ENCODE measurements at places on chromosomes 2 and 18.

DNA sequence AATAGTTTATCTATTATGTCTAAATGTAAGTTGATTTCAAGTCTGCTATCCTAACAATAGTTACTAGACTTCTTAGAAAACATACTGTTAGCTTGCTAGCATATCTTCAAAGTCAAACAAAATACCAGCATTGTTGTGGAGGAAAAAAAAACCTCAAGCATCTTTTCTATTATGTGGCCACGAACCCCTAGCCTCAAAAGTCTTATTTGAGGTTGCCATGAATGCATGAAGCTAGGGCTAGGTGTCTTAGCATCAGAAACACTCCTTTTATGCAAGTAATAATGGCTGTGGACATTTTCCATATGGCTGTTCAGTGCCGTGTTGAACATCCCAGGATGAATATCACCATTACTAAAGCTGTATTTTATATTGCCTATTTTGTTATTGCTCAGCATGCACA lies 86.6 kb upstream of the OTX1 start:
- no peak for DNase-seq

- DNase-seq, result peak; percentile 60
These were observed 124.8 kb downstream of the NUP35 start for GRCh38 chr2:183248866-183249567.

- DNase-seq, result no peak
These were observed 82.0 kb upstream of the IL1R2 start for GRCh38 chr2:101909760-101910159.

GRCh38 chr2:64698668-64699444 lies 45.1 kb upstream of the SERTAD2 start:
- no peak for DNase-seq

DNA sequence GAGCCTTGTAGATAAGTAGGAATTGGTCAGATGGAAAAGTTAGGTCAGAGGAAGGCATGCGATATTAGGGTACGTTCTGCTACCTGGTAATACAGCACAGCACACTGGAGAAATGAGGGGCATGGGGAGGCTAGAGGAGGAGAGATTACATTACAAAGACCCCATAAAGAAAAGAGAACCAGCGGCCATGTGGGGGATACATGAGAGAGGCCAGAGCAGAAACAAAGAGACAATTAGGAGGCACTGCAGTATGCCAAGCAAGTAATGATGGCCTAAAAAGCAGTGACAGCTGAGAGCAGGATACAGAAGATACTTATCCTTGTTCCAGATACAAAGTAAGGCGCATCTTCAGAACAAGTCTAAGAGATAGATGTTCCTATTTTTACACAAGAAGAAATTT lies 40.0 kb downstream of the TXNL1 start:
- DNase-seq, result no peak

DNA sequence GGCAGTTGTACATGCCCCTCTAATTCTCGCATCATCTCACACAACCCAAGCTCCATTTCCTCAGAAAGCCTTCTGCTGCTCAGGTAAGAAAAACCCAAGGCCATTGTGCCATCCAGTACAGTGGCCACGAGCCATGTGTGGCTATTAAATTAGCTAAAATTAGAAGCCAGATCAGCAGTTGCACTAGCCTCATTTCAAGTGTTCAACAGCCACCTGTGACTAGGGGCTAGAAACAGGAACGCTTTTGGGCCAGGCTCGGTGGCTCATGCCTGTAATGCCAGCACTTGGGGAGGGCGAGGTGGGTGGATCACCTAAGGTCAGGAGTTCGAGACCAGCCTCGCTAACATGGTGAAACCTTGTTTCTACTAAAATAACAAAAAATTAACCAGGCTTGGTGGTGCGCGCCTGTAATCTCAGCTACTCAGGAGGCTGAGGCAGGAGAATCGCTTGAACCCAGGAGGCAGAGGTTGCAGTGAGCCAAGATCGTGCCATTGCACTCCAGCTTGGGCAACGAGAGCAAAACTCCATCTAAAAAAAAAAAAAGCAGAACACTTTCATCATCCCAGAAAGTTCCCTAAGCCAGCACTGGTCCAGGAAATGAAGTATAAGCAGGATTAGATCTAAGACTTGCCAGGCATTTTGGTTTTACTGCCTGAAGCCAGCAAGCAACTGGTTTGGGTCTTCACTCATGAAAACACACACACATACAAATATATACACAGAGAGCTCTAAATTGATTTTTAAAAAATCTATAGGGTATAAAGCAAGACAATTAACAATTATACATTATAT lies 35.7 kb downstream of the ATP8B1 start:
- no peak for DNase-seq

DNA sequence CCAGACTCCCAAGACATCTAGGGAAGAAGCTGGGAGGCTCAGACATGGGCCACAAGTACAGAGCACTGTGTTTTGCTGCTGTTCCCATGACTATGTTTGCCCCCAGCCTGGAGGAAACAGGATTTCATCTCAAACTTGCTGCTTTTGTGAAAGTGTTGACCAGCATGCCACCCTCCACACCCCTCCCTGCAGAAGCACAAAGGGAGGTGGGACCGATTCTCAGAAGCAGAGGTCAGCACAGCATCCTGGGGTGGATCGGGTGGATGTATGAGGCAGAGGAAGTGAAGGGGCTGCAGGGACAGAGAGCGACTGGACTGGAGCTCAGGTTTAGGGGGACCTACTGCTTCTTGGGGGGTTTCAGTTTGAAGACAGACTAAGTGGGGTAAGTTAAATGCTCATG lies 209.2 kb downstream of the ZNF516 start:
- DNase-seq, result no peak

DNA sequence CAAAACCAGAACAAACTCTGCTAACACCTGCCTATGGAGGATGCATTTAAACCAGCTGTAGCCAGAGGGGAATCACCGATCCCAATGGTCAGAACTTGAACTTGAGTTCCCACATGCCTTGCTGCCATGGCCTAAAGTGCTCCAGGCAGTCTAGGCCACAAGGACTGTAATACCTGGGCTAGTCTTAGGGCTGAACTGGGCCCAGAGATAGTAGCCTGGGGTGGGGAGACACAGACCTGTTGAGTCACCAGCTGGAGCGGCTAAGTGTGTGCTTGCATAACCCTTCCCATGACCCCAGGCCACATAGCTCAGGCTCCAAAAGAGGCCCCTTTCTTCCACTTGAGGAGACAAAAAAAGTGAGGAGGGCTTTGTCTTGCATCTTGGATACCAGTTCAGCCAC lies 515.0 kb upstream of the DDX18 start:
- no peak for DNase-seq

DNA sequence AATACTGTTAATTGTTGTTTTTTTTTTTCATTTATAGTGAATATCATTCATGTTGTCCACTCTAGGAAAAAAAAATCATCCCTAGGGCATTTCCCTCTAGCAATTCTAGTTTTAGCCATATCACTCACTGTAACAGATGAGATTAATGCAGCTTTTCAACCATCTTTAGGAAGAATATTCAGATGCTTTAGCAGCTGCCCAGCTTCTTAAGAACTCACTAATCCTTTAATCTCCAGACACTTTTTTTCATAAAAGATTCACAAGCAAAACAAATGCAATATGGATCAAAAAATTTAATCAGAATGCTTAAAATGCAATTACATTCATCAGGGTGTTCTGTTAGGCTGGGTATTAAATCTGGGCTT lies 692.6 kb downstream of the ERBB4 start:
- DNase-seq, result no peak

GRCh38 chr2:163593982-163594381 lies 141.8 kb downstream of the FIGN start:
- no peak for DNase-seq

DNA sequence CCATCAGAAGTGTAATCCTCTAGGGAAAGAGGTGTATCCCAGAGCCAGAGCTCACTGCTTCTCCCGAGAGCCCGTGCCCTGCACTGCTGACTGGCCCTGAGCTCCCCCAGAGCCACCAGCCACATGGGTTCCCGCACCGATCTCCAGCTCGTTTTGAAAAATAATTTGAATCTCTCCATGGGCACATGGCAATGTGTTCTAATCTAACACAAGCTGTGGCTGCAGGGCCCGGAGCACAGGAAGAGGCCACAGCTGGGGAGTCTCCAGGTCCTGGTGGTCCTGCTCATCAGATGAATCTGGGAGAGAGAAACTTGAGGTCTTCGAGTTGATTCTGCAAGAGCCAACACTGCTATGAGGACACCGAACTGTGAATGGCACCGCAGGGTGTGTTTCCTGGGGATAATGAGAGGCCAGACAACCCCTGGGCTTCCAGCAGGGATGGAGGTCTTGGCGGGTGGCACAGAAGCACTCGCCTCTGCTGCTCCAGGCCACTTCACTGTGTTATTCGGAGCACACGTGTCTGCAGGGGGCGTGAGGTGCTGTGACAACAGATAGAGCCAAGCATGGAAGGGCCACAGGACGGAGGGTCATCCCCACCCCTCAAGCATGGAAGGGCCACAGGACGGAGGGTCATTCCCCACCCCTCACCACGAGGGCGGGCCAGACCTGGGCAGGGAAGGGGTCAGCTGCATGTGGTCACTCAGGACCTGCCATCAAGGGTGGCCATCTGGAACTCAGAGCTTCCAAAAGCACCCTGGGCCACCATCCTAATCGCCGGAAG lies 196.8 kb downstream of the NDUFA10 start:
- no peak for DNase-seq

DNA sequence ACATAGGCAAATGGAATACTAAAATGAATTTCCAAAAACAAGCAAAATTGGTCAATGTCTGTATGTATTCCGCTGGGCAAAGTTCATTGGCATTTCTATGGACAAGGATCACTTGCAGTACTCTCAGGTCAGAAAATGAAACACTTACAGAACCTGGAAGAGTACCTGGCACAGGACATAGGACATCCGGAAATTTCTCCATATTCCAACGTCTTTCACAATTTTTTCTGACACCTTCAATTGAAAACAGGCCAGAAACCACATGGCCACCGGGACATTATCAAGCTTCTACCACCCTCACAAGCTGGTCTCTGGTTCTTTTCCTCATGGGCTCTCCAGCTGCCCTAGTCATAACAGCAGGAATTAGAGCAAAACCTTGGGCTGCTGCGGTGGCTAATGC lies 96.9 kb upstream of the MSH6 start:
- DNase-seq, result no peak

GRCh38 chr2:117979911-117980701 lies 33.8 kb downstream of the CCDC93 start:
- no peak for DNase-seq

- no peak for DNase-seq
These were observed 274.3 kb upstream of the FBXO11 start for GRCh38 chr2:48180557-48180956.

DNA sequence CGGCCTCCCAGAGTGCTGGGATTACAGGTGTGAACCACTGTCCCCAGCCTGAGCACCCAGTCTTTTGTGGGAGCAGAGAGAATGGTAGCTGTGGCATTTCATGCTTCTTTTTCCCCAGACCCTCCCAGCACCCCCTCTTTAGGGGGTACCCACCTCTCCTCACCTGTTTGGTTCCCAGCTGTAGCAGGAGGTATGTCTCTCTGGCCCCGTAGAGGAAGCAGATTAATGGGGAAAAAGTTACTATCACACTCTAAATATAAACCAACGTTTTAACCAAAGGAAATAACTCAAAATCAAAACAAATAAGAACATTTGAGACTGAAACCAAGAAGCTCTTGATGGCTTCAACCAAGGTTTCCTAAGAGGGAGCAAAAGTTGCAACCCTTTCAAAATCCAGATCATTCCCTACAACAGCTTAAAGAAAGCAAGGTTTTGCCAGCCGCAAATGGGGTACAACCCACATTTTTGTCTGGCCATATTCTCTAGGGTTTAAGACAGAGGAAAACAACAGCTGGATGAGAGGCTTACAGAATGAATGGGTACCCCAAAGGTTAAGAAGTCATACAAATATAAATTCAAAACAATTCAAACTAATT lies 8.0 kb downstream of the RNF125 start:
- no peak for DNase-seq

- DNase-seq, result peak; percentile 58
These were observed 963 bp downstream of the ERFE start for GRCh38 chr2:238159661-238160205.

- DNase-seq, result no peak
These were observed 314.1 kb downstream of the STK39 start for GRCh38 chr2:167933097-167933814.

GRCh38 chr2:85445316-85446295 lies 27.1 kb downstream of the SH2D6 start:
- DNase-seq, result no peak

- DNase-seq, result no peak
These were observed 354.2 kb downstream of the FBXO15 start for GRCh38 chr18:73793386-73793785.

- no peak for DNase-seq
These were observed 165.5 kb upstream of the HAAO start for GRCh38 chr2:42957861-42958301.

GRCh38 chr2:206728277-206729199 lies 10.3 kb upstream of the DYTN start:
- DNase-seq, result no peak

GRCh38 chr18:23259701-23260681 lies 124.7 kb downstream of the CABLES1 start:
- peak; percentile 85 for DNase-seq

GRCh38 chr2:118084491-118085089 lies 3.7 kb upstream of the INSIG2 start:
- DNase-seq, result no peak

DNA sequence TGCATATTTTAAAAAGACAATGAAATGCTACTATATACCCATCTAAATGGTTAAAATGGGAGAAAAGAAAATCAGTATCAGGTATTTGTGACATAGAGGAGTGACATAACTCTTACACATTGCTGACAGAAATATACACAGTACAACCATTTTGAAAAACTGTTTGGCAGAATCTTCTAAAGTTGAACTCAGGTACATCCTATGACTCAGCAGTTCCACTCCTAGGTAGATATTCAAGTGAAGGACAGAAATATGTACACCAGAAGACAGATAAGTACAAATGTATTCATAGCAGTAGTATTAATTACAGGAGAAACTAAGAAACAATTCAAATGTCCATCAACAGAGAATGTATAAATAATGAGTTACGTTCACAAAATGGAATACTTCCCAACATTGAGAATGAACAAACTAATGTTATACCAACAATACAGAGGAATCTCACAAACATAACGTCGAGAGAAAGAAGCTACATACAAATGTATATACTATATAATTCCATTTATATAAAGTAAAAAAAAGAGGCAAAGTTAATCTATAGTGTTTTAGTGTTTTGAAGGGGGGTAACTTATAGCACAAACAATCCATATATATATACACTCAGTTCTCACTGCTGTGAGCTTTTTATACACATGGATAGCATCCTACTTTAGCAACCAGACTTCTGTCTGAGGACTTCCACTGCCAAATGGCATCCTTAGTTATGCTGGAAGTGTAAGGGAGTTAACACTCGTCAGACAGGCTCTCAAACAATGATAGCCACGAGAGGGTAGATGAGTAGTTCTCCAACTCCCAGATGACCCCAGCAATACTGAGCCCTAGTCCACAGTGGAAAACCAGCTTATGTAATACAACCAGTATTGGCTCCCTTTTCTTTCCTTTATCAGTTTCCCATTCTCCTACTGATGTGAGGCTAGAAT lies 172.5 kb downstream of the NBAS start:
- DNase-seq, result no peak

- DNase-seq, result no peak
These were observed 86.0 kb downstream of the ACSL3 start for GRCh38 chr2:222946700-222947287.

GRCh38 chr18:34697233-34697632 lies 12.9 kb upstream of the DTNA start:
- no peak for DNase-seq

Data from hematopoietic multipotent progenitor cell treated with erythropoietin and hydrocortisone succinate and interleukin-3 and kit ligand, for 6 days (in vitro differentiated cells).